ENCODE measurements at places on chromosomes 12 and 14.

DNA sequence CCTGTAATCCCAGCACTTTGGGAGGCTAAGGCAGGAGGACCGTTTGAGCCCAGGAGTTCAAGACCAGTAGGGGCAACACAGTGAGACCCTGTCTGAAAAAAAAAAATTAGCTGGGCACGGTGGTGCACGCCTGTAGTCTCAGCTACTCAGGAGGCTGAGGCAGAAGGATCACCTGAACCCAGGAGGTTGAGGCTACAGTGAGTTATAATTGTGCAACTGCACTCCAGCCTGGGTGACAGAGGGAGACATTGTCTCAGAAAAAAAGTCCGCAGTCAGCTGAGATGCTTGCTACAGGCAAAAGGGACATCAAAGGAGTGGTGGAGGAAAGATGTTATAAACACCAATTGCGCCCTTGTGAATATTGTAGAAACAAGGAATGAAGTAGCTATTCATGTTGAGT lies 77.8 kb downstream of the NDUFA12 start:
- DNase-seq = no peak

- no peak for DNase-seq
Observed at GRCh38 chr14:85564841-85565527, 35.0 kb downstream of the FLRT2 start.

DNA sequence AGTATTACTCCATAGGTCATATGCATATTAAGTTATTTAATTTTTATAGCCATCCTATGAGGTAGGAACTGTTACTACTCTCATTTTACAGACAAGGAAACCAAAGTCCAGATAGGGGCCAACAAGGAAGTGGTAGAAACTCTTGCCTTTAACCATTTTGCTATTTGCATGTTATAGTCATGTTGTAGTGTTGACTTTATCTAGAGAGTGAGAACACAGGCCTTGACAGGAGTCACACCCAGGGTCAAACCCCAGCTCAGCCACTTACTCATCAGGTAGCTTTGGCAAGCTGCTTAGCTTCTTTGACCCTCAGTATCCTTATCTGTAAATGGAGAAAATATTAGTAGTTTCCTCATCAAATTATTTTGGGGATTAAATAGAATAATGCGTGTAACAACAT lies 156.2 kb downstream of the CAND1 start:
- no peak for DNase-seq

GRCh38 chr12:40829738-40830144 lies 137.5 kb downstream of the CNTN1 start:
- no peak for DNase-seq

- DNase-seq = no peak
Observed at GRCh38 chr12:105705765-105706164, 375.3 kb downstream of the C12orf75 start.

GRCh38 chr14:63240221-63240620 lies 36.0 kb downstream of the RHOJ start:
- no peak for DNase-seq

- no peak for DNase-seq
Observed at GRCh38 chr12:121325922-121326396, 26.3 kb downstream of the ANAPC5 start.

DNA sequence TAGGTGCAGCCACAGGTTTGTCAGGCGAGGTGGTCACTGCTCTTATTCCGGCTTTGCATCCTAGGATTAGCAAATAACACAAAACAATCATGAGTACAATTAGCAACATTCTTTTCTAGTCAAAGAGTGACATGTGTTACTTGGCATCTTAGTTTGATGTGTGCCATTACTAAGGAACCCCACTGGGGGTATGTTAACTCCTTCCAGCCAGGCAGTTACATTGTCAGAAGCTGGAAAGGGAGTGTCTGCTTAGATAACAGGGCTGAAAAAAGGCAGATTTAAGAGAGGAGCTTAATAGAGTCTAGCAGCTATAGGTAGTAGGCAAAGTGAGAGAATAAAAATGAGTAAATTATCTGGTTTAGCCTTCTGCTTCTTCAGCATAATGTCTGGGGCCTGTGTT lies 30.5 kb upstream of the METAP2 start:
- no peak for DNase-seq

DNA sequence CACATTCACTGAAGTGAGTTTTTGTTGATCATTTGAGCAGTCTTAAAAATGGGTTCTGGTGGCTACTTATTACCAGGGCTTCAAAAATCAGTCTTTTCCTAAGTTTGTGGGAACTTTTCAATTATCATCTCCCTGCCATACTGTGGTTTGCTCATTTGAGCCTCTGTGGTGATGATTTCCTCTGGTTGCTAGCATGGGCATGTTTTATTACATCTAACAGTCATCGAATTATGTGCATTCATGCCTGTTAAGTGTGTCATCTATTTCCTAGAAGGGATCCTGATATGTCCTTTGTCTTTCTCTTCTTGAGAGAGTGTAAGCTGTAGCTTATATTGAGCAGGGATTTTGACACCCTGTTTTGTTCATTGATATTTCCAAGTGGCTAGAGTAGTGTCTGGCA lies 116.8 kb downstream of the WIF1 start:
- peak; percentile 45 for DNase-seq

GRCh38 chr12:93790472-93791152 lies 113.4 kb downstream of the CRADD start:
- peak; percentile 89 for DNase-seq

DNA sequence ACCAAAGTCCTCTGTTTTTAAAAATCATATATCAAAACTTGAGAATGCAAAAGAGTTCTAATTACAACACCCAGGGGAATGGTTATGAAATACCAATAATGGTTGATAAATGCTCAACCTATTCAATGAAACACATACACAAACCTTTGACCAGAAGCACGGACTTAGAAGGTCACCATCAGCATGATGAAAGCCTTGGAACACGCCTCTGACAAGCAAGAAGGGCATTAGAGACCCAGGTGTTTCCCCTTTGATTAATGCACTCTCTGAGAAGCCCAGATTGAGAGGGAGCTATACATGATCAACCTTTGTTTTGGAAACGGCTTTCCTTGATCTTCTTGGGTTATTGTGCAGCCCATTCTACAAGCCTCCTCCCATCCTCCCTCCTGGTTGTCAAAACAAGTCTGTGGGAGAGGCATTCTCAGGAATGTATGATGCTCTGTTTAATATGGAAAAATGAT lies 69.0 kb downstream of the ZFP36L1 start:
- DNase-seq = no peak

All from skeletal muscle cell (primary cell).